ENCODE measurements at places on chromosomes 12 and 14.

DNA sequence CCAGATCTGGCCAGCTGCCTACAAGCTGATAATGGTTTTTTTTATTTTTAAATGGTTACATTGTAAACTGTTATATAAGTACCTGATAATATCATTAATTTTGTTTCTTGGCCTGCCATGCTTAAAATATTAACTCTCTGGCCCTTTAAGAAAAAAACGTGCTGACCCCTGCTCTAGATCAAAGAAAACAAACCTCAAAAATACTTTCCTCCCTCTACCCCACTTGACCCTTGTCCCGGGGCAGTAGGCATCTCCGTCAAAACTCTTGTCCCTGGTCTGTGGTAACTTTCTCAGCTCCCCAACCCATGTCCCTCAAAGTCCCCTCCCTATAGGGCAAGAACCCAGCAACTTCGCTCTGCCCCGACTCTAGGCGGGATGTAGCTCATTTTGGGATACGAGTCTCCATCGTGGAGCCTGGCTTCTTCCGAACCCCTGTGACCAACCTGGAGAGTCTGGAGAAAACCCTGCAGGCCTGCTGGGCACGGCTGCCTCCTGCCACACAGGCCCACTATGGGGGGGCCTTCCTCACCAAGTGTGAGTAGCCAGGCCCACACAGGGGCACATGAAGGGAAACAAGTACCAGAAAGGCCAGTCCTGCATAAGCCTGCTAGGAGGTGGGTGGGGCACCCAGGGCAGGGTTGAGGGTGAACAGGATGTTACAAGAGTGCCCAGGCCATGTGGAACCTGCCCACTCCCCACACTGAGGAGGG is 3.5 kb downstream of the RDH5 start:
- no peak for DNase-seq

- no peak for DNase-seq
These were observed 116.0 kb downstream of the CACNA1C start for GRCh38 chr12:2168808-2169207.

DNA sequence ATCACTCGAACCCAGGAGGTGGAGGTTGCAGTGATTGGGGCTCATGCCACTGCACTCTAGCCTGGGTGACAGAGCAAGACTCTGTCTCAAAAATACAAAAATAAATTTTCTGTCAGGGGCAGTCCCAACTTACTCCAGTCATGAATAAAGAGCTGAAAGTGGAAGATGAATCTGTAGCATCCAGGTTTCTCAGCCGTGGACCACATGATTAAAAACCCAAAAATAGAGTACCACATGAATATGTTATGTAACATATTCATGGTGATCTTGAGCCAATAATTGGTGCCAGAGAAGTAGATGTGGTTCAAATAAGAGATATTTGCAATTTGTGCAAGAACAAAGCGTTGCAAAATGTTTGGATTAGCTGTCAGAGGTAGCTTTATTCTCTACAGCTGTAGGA is 23.1 kb downstream of the SPIC start:
- DNase-seq = no peak

GRCh38 chr12:67811437-67812361 is 163.2 kb downstream of the DYRK2 start:
- no peak for DNase-seq

- DNase-seq = no peak
These were observed 2.3 kb downstream of the LAG3 start for GRCh38 chr12:6774499-6775062.
